GM06990 (cell line): ENCODE measurements at places on chromosomes 3 and 15.
A peak's percentile ranks its signal among the peaks of the same experiment; 100 is the strongest.

- DNase-seq, result peak; percentile 72
Observed at GRCh38 chr3:177358977-177359592, 161.8 kb upstream of the TBL1XR1 start.

GRCh38 chr15:84810073-84810840 lies 6.9 kb upstream of the ALPK3 start:
- DNase-seq, result no peak

- no peak for DNase-seq
Observed at GRCh38 chr15:43104426-43104825, 1.4 kb downstream of the UBR1 start.

DNA sequence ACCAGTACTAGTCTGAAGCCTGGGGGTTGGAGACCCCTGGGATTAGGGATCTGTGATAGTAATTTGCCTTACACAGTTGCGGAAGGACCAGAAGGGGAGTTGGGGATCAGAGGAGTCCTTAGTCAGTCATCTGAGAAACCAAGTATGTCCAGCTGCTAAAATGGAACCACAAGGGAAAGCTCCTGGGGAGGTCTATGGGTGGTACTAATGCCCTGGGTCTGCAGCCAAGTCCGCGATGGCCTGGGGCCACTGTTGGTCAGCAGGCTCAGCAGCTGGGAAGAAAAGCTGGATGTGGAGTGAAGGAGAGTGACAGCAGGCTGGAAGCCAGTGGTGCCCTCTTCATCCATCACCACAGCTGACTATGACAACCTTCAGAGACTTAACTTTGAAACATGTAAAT lies 2.2 kb upstream of the ANKDD1A start:
- no peak for DNase-seq

GRCh38 chr3:58414538-58415197 lies 19.0 kb downstream of the PDHB start:
- DNase-seq, result no peak

DNA sequence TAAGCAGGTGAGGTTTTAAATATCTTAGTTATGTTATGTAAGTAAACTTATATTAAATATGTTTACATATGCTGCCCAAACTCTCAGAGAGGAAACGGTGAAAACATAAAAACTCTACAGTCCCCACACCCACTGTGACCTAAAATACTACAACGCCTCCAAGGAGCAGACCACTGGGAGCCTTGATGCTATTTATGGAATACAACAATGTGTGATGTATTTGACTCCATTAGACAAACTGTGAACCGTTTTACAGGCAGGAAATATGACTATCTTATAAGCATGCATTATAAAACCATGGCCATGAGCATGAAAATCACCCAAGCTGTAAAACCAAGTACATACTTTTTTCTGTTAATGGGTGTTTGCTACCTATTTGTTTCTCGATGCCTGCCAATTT lies 379.5 kb upstream of the TBL1XR1 start:
- DNase-seq, result no peak

DNA sequence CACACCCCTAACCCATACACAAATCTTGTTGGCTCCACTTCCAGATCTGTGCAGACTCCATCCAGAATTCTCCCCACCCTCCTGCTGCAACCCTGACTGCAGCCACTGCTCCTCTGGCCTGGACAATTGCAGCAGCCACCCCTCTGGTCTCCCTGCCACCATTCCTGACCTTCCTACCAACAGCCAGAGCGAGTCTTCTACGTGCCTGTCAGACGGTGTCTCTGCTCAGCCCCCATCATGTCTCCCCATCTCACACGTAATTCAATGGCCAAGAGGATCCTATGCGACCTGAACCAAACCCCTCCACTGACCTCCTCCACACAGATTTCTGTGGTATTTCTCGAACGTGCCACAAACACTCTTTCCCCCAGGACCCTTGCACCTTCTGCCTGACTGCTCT lies 103.3 kb downstream of the TPRA1 start:
- DNase-seq, result no peak

GRCh38 chr3:127038466-127038865 lies 55.6 kb downstream of the PLXNA1 start:
- no peak for DNase-seq

GRCh38 chr15:57646087-57646486 lies 54.4 kb downstream of the MYZAP start:
- no peak for DNase-seq

DNA sequence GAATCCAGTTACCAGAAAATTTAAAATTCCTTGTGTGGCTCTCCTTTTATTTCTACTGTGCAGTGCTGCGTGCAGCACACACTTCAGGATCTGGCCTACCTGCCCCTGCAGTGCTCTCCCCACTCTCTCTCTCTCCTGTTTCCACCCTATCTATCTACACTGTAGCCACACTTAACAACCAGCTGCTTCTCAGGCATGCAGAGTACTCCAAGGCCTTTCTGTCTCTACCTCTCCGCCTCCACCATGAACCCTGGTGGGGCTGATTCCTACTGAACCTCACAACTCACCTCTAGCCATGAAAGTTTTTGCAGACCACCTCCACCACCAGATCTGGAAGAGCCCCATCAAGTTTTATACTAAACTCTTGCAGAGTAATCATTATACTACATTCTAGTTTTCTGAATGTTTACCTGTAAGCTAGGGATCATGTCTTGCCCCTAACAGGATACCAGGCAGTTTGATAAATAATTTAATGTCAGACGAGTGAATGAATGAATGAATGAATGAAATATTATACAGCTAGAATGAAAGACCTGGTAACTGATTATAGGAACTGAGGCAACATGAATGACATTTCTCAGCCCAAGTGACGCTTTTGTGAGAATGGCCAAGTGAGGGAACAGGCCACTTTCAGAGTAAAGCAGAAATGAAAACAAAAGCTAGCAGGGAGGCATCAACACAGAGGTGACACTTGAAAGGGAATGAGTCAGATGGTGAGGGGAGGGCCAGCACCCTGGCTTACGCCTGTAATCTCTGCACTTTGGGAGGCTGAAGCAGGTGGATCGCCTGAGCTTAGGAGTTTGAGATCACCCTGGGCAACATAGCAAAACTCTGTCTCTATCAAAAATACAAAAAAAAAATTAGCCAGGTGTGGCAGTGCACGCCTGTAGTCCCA lies 363.5 kb downstream of the FOXP1 start:
- DNase-seq, result no peak

- no peak for DNase-seq
Observed at GRCh38 chr3:149385617-149386298, 8.3 kb upstream of the TM4SF1 start.

- peak; percentile 69 for DNase-seq
Observed at GRCh38 chr15:89486726-89487050, 9.7 kb downstream of the RHCG start.

DNA sequence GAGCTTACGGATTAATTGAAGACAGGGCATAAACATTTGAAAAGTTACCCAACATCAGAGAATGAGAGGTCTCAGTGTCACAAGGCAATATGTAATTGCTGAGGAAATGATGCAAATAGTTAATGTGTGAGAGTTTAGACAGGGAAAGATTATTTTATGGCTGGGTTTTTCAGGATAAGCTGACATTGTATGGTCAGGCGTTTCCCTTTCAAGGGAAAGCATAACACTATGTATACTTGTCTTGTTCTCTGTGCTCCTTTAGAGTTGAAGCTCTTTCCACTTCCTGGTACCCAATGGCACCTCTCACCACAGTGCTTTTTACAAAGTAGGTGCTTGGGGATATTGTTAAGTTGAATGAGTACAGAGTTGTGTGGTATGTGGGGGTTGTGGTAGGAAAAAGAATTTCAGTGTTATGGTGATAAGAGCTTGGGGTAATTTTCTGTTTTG lies 19.9 kb downstream of the IQGAP1 start:
- no peak for DNase-seq

GRCh38 chr3:15805756-15806266 lies 8.0 kb upstream of the ANKRD28 start:
- peak; percentile 87 for DNase-seq

GRCh38 chr15:100909565-100909964 lies 9.6 kb upstream of the LRRK1 start:
- no peak for DNase-seq

- no peak for DNase-seq
Observed at GRCh38 chr3:142278451-142278850, 53.1 kb upstream of the GK5 start.

DNA sequence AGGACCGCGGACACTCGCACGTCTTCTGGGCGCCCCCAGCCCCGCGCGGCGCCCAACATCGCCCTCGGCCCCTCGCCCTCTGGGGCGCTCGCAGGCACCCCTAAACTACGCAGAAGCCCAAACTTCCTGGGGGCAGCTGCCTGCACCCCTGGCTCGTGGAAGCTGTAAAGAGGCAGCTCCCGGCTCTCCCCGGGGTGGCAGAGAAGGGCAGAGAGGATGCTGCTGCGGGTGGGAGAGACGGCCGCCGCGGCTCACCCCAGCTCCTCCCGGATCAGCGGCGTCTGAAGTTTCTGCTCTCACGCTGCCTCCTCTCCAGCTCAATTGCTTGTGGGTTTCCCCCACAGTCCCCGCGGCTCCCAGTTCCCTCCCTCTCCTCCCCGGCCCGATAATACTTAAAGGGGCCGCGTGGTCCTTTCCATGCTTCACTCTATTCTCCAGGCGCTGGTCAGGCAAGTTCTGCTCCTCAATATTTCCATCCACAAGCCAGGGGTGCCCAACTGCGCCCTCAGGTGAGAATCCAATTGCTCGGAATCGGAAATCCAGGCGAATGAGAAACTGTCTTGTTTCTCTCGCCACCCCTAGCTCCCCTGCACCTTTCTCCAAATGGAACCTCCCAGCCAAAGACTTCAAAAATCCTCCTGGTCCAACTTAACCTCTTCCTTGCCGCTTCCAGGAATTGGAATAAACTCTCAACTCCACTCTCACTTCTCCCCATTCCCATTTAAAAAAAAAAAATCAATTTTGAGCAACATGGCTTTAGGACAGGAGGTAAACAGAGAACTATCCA lies 748.5 kb downstream of the ROBO1 start:
- peak; percentile 13 for DNase-seq

- DNase-seq, result no peak
Observed at GRCh38 chr3:196932600-196932999, 9.7 kb downstream of the NCBP2 start.

DNA sequence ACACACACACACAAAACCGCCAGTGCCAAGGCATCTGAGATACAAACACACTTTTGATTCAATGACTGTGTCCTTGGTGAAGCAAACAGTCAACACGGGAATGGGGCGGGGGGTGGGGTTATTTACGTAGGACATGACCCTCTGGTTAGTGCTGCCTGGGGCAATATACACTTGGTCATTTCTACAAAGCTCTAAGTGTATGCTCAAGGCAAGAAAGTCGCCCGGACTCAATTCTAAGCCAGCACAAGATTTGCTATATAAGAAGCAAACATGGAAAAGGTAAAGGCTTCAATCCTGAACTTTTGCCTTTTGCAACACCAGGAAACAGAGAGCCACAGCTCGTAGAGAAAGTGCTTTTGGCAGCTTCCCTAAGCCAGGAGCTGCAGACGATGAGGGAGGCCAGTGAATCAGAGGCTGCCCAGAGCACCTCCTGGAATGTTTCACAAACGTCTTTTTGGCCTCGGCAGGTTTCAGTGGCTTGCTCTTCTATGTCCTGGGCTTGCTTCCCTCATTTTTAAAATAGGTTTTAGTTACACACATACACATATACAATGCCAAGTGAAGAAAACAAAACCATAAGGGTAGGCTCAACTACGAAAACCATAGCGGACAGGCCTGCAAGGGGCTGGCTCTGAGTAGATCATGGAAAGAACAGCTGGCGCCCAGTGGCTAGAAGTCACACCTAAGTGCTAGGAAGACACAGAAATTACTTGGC lies 73.6 kb downstream of the TM4SF4 start:
- no peak for DNase-seq

DNA sequence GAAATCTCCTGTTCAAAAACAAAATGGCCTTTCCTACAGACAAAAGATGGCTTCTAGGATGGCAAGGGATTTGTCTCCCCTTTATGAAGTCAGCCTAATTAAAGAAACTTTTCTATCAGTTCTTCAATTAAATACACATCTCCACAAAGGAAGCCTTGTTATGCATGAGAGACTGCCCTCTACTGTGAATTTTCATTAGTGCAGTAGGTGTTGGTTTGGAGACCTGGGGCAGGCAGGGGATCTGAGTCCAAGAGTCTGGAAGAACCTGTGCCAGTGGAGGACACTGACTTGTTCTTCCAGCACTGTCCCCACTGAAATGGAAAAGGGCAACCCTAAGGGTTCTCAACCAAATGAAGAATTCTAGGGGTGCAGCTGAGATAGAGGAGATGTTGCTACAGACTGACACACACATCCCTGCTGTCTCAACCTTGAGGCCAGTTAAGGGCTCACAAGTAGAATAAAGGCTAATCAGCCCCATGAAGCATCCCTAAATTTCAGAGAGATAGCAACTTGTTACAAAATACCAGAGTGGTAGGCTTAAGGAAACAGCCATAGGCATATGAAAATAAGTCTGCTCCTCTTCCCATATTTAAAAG lies 174.0 kb upstream of the PRICKLE2 start:
- DNase-seq, result no peak

DNA sequence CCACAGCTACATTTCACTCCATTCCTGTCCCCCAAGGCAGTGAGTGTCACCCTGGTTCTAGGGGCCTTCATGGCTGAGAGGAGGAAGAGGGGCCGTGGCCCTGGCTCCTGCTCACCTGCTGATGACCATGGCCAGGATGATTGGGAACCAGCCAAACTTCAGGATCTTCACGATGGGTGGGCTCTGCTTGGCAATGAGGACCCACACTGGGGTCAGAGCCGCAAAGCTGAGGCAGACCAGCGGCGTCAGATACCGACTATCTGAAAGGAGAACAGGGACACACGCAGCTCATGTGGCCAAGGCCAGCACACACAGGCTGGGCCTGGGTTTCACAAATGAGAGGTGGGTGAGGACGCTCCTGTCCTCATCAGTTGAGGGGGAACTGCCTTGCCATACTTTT lies 47.6 kb downstream of the ROPN1B start:
- DNase-seq, result no peak

- DNase-seq, result no peak
Observed at GRCh38 chr3:22451501-22451900, 700.5 kb upstream of the ZNF385D start.

DNA sequence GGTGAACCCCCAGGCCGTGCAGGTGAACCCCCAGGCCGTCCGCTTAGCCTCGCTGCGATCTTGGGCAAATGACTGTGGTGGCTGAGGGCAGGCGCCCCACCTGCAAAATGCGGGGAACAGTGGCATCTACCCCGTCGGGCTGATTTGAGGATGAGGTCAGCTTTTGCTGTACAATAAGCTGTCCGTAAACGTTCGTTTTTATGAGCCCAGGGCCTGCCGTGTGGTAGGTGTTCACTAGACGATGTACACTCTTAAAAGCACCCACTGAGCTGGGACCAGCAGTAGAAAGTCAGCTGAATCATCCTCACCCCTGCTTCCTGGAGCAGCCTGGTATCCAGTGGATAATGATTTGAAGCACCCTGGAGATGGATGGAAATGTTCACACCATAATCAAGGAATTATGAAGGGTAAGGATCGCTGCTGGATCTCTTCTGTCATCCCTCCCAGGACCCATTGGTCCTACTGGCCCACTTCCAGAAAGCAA lies 943 bp upstream of the PCSK6 start:
- no peak for DNase-seq

DNA sequence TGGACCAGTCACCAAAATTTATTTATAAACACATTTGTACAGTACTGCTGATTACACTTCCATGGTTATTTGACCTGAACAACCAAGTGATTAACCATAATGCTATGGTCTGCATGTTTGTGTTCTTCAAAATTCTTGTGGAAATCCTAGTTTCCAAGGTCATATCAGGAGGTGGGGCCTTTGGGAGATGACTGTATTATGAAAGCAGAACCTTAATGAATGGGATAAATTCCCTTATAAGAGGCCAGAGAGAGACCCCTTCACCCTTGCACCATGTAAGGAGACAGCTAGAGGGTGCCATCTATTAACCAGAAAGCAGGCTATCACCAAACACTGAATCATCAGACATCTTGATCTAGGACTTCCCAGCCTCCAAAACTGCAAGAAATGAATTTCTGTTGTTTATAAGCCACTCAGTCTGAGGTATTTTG lies 1.9 kb downstream of the SCAPER start:
- no peak for DNase-seq
